Esophagus squamous epithelium (tissue), 5 donors: ENCODE measurements at places on chromosomes 5 and 9. TPM values are rescaled to one million over a fixed set of nuclear protein-coding genes. Genes with fewer than 3 reads are reported as not detected.

DNA sequence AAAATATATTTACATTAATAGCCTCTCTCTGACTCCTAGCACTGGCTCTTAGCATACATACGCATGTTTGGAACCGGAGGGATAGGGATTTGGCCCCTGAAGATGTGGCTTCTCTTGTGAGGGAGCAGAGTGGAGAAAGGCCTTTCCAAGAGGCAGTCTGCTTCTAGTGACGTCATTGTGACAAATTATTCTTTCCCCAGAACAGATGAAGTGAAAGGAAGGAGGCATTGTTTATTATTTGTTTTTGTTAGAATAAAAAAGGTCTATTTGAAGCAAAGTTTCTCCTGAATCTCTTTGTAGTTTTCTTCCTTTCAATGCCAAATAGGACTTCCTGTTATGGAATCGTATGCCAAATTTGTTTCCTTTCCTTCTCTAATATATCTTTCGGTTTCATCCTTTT is 361.6 kb downstream of the ICE1 start:
- no peak for DNase-seq

Gene SMIM33
- total RNA-seq: not detected

Gene VCP
- 254 TPM for total RNA-seq

DNA sequence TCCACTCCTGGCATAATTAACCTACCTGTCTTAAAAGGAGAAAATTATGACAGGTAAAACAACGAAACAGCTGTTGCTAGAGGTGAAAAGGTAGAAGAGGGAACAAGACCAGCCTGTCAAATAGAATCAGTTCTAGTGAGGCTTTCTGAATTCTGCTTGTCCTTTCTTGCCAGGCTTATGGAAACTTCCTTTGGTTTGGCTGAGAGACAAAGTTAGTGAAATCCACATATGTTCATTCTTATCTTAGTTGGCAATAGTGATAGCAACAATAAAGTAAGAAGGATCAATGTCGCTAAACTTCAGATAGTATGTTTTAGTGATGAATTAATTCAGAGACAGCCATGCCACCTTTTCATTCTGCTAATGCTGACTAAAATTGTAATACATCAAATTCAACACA is 34.4 kb downstream of the HAPLN1 start:
- no peak for DNase-seq

DNA sequence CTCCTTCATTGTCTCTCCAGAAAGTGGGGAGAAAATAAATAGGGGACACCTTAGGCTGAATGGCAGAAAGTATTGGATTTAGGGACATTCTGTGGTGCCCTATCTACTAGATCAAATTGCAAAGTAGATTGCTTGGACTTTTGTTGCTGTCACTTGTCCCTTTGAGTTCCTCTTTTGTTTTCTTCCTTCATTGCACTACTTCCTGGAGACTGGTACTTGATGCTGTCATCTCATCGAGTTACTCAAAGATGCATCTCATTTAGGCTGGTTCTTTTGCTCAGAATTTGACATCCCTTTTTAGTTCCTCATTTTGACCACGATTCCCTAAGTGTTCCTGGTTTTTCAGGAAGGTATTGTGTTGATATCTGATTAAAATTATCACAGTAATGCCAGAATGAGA is 137.6 kb downstream of the ADGRV1 start:
- DNase-seq: no peak

- no peak for DNase-seq
These were observed 687.7 kb upstream of the ARRDC3 start for GRCh38 chr5:92070786-92071185.

DNA sequence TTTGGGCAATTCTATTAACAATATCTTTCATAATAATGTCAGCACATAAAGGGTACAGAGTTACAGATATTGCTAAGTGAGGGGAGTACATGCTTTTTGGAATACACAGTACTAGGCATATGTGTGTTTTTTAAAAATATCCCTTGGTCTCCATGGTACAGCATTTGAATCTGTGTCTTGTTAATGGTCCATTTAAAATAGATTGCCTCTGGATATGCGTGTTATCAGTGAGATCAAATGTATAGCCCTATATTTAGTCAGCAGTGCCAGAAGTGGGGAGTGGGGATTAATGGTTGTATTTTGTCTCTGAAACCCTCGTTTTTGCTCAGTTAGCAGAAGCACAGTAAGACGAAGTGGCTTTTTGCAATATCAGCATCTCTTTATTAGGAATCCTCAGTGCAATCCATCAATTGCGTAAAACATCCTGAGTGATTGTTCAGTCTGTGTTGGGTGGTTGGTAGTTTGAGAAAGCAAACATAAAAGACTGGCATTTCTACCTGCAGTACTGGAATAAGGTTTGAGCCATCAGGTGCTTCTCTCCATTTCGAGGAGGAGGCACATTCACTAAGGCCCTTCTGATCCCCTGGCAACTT is 19.0 kb downstream of the SKP2 start:
- no peak for DNase-seq

- no peak for DNase-seq
These were observed 705 bp downstream of the PWWP2A start for GRCh38 chr5:160118349-160119141.

- no peak for DNase-seq
These were observed 46.1 kb upstream of the ANKH start for GRCh38 chr5:14917719-14918118.

Gene F2RL1
- total RNA-seq: 13.6 TPM

DNA sequence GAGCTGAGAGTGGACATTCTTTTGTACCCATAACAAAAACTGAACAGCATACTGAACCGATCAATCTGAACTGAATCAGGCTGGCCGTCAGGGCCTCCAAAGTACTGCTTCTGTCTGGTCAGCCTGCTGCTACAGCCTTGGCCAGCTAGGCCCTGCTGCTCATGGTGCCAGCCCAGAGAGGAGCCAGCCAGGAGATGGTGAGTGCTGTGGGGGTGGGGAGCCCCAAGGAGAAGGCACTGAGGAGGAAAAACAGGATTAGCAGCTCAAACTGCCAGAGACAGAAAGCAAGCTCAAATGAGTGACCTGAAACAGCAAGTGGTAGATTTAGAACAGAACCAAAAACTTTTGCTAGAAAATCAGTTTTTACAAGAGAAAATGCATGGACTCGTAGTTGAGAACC is 23.9 kb downstream of the SRP19 start:
- DNase-seq: no peak
